Gastroesophageal sphincter (tissue), 4 donors: ENCODE measurements at places on chromosomes 2 and 18. TPM values are rescaled to one million over a fixed set of nuclear protein-coding genes. Genes with fewer than 3 reads are reported as not detected.

- no peak overlapping the region for H3K4me3 ChIP-seq
- H3K36me3 ChIP-seq: no peaks in the 10 kb centered on the region
- H3K4me1 ChIP-seq: peaks cover 19% of the 10 kb centered on the region
- H3K27ac ChIP-seq: no peak overlapping the region
- H3K27me3 ChIP-seq: peaks cover 8% of the 10 kb centered on the region
Measured at GRCh38 chr2:110101280-110101844, 14.3 kb downstream of the MALL start.

DNA sequence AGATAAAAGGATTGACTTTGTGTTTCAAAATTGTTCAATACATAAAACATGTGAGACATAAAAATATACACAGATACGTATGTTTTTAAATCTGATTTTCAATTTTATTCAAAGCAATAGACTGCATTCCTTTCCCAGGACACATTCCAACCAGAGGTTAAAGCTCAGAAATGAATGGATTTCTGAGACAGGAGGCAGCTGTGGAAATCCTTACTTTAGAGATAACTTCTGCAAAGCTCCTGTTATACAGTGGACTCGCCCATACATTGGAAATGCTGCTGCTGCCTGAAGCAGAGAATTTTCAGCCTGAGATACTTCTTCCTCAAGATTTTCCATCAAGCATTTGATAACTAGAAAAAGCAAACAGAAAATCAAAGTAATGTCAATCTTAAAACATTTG lies 43.8 kb downstream of the THADA start:
- H3K27me3 ChIP-seq: no peaks in the 10 kb centered on the region
- H3K4me3 ChIP-seq: no peak overlapping the region
- peaks cover 85% of the 10 kb centered on the region for H3K36me3 ChIP-seq
- no peak for ATAC-seq
- H3K27ac ChIP-seq: no peak overlapping the region
- no peaks in the 10 kb centered on the region for H3K4me1 ChIP-seq

- H3K36me3 ChIP-seq: peaks cover 51% of the 10 kb centered on the region
- no peaks in the 10 kb centered on the region for H3K27me3 ChIP-seq
- H3K27ac ChIP-seq: no peak overlapping the region
- H3K4me1 ChIP-seq: no peaks in the 10 kb centered on the region
- ATAC-seq: no peak
Measured at GRCh38 chr2:162266460-162266760, 23.2 kb upstream of the FAP start.

DNA sequence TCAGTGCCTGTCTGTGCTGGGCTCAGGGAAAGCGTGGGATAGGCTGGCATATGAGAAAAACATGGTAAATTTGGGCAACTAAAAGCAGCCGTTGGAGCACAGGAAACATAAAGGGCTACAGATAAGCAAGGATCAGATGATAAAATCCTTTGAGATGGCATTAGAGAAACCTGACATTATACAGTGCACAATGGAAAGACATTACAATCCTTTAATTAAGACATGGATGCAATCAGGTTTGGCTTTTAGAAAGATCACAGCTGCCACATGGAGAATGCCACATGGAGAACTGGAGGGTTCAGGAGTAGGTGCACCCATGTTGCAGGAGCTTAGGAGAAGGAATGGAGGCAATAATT lies 117.3 kb downstream of the CDC42EP3 start:
- no peaks in the 10 kb centered on the region for H3K4me1 ChIP-seq
- no peaks in the 10 kb centered on the region for H3K36me3 ChIP-seq
- H3K4me3 ChIP-seq: no peak overlapping the region
- no peak overlapping the region for H3K27ac ChIP-seq

DNA sequence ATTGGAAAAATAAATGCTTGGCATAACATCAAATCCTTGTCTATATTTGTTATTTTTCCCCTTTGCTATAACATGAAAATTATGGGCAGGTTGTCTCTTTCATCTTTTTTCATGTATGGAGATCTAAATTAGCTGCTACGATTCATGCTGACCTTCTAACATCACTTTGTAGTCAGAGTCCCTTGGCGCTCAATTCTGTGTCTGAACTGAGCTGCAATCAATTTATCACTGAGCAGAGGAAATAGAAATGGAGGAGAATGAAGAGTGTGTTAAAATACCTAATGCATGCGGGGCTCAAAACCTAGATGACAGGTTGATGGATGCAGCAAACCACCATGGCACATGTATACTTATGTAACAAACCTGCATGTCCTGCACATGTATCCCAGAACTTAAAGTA lies 168.9 kb downstream of the CDH7 start:
- no peak overlapping the region for H3K27ac ChIP-seq
- no peak for ATAC-seq
- H3K4me3 ChIP-seq: no peak overlapping the region
- no peaks in the 10 kb centered on the region for H3K36me3 ChIP-seq

- no peaks in the 10 kb centered on the region for H3K4me1 ChIP-seq
- no peak overlapping the region for H3K4me3 ChIP-seq
- H3K27me3 ChIP-seq: no peaks in the 10 kb centered on the region
- no peak overlapping the region for H3K27ac ChIP-seq
- ATAC-seq: no peak
Measured at GRCh38 chr2:58054264-58054663, 7.7 kb downstream of the VRK2 start.

- no peak overlapping the region for H3K4me3 ChIP-seq
- no peak overlapping the region for H3K27ac ChIP-seq
- no peaks in the 10 kb centered on the region for H3K36me3 ChIP-seq
Measured at GRCh38 chr18:8003878-8004675, 437.0 kb downstream of the PTPRM start.

DNA sequence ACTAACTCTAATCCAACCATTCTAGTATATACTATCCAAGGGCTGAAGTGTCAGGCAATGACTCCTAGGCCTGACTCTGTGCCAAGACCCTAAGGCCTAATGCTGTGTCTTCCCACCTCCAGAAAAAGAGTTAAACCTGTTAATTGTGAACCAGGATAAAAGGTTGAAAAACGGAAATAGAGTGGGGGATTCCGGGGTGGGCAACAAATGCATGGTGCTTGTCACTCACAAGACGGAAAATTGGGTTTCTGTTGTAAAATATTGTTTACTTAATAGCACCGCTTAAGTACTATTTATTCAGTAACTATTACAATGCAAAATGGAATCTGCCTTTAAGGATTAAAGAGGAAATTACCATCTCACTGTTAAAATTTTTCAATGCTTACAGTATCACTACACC lies 3.2 kb downstream of the STK17B start:
- H3K36me3 ChIP-seq: no peaks in the 10 kb centered on the region
- H3K4me1 ChIP-seq: no peaks in the 10 kb centered on the region
- no peak overlapping the region for H3K4me3 ChIP-seq
- ATAC-seq: no peak
- no peak overlapping the region for H3K27ac ChIP-seq

GRCh38 chr2:240467149-240467642 lies 31.7 kb downstream of the GPC1 start:
- no peak overlapping the region for H3K27ac ChIP-seq
- H3K27me3 ChIP-seq: peaks cover 3% of the 10 kb centered on the region
- no peak overlapping the region for H3K4me3 ChIP-seq
- ATAC-seq: no peak
- H3K4me1 ChIP-seq: no peaks in the 10 kb centered on the region

- H3K27ac ChIP-seq: no peak overlapping the region
- H3K27me3 ChIP-seq: no peaks in the 10 kb centered on the region
- H3K4me3 ChIP-seq: no peak overlapping the region
- H3K4me1 ChIP-seq: peaks cover 13% of the 10 kb centered on the region
- ATAC-seq: peak; percentile 19
Measured at GRCh38 chr2:33104726-33105125, 158.0 kb downstream of the LTBP1 start.

GRCh38 chr18:6778459-6779247 lies 49.1 kb downstream of the ARHGAP28 start:
- H3K36me3 ChIP-seq: no peaks in the 10 kb centered on the region
- ATAC-seq: no peak
- H3K27ac ChIP-seq: no peak overlapping the region
- no peaks in the 10 kb centered on the region for H3K27me3 ChIP-seq

DNA sequence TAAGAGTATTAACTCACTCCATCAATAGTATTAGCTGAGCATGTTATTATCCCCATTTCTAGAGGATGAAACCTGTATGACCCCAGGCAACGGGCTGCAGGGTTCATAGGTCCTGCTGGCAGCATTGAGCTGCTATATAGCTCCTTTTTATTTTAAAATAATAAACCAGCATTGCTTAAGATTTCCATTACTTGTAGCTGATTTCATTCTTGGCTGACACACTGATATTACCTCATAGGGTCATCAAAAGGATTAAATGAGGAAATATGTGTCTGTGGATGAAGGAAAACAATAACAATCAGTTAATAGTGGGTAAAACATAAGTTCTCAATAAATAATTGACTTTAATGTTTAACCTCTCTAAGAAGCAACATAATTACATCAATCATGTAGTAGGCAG lies 48.3 kb upstream of the NRP2 start:
- H3K27ac ChIP-seq: no peak overlapping the region
- peak; percentile 57 for ATAC-seq
- H3K4me1 ChIP-seq: no peaks in the 10 kb centered on the region
- H3K36me3 ChIP-seq: no peaks in the 10 kb centered on the region
- no peaks in the 10 kb centered on the region for H3K27me3 ChIP-seq

DNA sequence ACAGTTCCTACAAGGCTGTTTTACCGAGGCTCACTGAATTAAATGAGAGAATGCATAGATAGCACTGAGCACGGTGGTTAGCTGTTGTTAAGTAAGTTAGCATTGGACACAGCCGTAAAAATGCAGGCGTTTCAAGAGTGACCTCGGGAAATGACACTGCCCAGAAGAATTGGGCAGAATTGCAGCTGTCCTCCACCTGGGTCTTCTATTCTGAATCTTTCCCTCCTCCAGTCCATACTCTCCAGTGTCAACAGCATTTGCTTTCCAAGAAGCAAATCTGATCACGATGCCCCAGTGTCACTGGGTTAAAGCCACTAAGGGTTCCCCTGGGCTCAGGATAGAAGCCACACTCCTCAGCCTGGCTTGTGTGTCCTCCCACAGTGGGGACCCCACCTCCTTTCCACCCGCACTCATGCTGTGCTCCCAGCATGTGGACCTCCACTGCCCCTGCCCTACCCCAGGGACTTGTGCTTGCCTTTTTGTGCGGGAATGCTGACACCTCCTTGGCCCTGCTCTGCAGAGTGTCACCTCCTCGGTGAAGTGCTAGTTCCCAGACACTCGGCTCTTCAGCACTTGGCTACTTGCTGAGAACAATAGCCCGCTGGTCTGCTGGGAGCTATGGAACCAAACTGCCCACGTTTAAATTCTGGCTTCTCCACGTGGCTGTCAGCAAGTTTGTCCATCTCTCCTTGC lies 135.0 kb downstream of the ANTXR1 start:
- H3K36me3 ChIP-seq: peaks cover 34% of the 10 kb centered on the region
- H3K4me1 ChIP-seq: peaks cover 14% of the 10 kb centered on the region
- ATAC-seq: no peak
- no peak overlapping the region for H3K4me3 ChIP-seq
- H3K27me3 ChIP-seq: no peaks in the 10 kb centered on the region

GRCh38 chr2:196173505-196173904 lies 2.1 kb upstream of the STK17B start:
- ATAC-seq: no peak
- no peak overlapping the region for H3K4me3 ChIP-seq
- H3K27ac ChIP-seq: no peak overlapping the region
- H3K4me1 ChIP-seq: peaks cover 18% of the 10 kb centered on the region
- H3K27me3 ChIP-seq: no peaks in the 10 kb centered on the region

GRCh38 chr2:190618030-190618429 lies 30.9 kb upstream of the NAB1 start:
- H3K27ac ChIP-seq: no peak overlapping the region
- H3K4me3 ChIP-seq: no peak overlapping the region
- H3K27me3 ChIP-seq: no peaks in the 10 kb centered on the region
- no peak for ATAC-seq
- no peaks in the 10 kb centered on the region for H3K4me1 ChIP-seq

DNA sequence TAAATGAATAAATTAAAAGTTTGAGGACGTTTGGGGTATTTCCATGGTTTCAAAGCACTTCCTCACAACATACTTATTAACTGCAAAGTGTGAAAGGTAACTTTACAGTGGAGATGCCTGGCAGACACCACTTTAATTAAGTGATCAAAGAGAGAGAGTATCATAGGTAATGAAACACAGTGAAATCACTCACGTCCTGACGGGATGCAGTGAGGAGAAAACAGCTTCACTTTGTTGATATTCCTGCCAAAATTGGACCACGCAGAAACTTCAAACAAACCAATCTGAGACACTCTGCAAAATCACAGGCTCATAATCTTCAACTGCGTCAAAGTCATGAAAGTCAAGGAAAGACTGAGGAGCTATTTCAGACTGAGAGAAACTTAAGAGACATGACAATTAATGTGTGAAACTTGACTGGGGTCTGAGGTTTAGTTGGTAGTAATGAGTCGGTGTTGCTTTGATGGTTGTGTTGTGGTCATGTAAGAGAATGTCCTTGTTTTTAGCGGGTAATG lies 66.0 kb upstream of the ITGB6 start:
- no peaks in the 10 kb centered on the region for H3K36me3 ChIP-seq
- no peak overlapping the region for H3K4me3 ChIP-seq
- peaks cover 9% of the 10 kb centered on the region for H3K4me1 ChIP-seq
- no peak for ATAC-seq
- H3K27ac ChIP-seq: no peak overlapping the region

DNA sequence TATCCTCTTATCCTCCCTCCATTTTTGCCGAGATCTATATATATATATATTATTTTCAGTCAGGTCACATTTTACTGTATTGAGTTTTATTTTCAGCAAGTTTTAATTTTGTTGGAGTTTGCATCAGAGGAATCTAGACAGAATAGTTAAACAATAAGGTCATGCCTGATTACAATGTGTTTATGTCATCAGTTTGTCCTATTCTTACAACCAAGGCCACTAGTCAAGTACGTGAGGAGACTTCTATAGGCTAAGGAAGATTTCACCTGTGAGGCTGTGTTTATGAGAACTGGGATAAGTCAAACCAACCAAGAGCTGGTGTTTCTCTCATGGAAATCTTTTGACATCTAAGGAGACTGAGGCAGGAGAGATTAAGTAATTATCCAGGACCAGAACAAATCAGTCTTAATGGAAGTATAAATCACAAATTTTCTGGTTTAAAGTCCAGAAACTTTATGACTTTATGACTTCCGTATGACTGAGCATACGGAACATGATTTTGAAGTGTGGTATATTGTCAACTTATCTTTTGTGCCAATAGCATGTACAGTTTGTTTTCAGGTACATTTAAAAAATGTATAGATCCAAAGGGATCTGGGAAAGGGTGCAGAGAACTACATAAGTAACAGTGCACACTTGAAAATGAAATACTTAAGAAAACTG lies 100.0 kb upstream of the DTNA start:
- H3K4me1 ChIP-seq: peaks cover 32% of the 10 kb centered on the region
- no peaks in the 10 kb centered on the region for H3K27me3 ChIP-seq
- H3K36me3 ChIP-seq: no peaks in the 10 kb centered on the region
- H3K27ac ChIP-seq: no peak overlapping the region

- H3K27me3 ChIP-seq: no peaks in the 10 kb centered on the region
- no peaks in the 10 kb centered on the region for H3K4me1 ChIP-seq
- H3K36me3 ChIP-seq: no peaks in the 10 kb centered on the region
- H3K27ac ChIP-seq: no peak overlapping the region
- ATAC-seq: no peak
Measured at GRCh38 chr2:142119347-142119746, 11.5 kb downstream of the LRP1B start.

The SERPINB4 gene
- total RNA-seq: not detected

The DBI gene
- total RNA-seq: 43.0 TPM

The MC5R gene
- total RNA-seq: not detected

The LOXHD1 gene
- total RNA-seq: not detected

The VIL1 gene
- total RNA-seq: not detected

The XDH gene
- total RNA-seq: not detected

The RAD51AP2 gene
- not detected for total RNA-seq

The LIMS3 gene
- 5.4 TPM for total RNA-seq

The TWSG1 gene
- 173 TPM for total RNA-seq

The SYT4 gene
- total RNA-seq: 1.1 TPM
